ENCODE measurements at places on chromosomes 7 and 10. TPM values are rescaled to one million over a fixed set of nuclear protein-coding genes. Genes with fewer than 3 reads are reported as not detected.

DNA sequence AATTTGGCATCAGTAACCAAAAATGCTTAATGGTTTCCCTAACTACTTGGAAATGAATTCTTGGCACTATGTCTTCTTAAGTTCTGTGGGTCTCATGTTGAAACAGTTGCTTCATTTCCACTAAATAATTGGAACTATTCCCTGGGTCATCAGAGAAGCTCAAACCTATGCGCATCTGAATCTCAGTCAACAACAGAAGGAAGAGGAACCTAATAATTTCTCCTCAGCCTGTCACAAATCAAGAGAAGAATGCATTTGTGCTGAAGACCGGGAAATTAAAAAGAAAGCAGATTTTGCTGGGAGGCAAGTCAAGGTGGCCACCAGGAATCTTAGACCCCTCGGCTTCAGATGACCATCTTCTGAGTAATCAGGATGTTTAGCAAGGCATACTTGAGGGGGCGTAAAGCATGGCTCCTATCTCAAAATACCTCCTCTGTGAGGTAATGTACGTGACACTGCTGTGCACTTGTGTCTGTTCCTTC lies 41.4 kb downstream of the TOMM7 start:
- H3K36me3 ChIP-seq: no peaks in the 10 kb centered on the region
- no peak overlapping the region for H3K4me3 ChIP-seq
- peak; percentile 71 for DNase-seq
- no peaks in the 10 kb centered on the region for H3K27me3 ChIP-seq

AKR1C4 gene
- polyA plus RNA-seq: not detected

ATP6V0A4 gene
- polyA plus RNA-seq: not detected

RET gene
- 0.28 TPM for polyA plus RNA-seq

CTAGE8 gene
- polyA plus RNA-seq: 0.43 TPM

Data from fibroblast of lung (primary cell).